ENCODE measurements at places on chromosomes 13 and 19. TPM values are rescaled to one million over a fixed set of nuclear protein-coding genes. Genes with fewer than 3 reads are reported as not detected.

PTPRS gene
- total RNA-seq = 183 TPM

KLK12 gene
- total RNA-seq = not detected

TOMM40 gene
- 18.2 TPM for total RNA-seq

CGB1 gene
- total RNA-seq = not detected

SULT2A1 gene
- total RNA-seq = not detected

ADGRE1 gene
- under 0.01 TPM for total RNA-seq

MADCAM1 gene
- total RNA-seq = 0.74 TPM

KLK3 gene
- not detected for total RNA-seq

NKPD1 gene
- total RNA-seq = 0.49 TPM

SOX1 gene
- 13.0 TPM for total RNA-seq
